Ovary (tissue), 10 donors: ENCODE measurements at places on chromosomes 12 and 14. TPM values are rescaled to one million over a fixed set of nuclear protein-coding genes. Genes with fewer than 3 reads are reported as not detected.
A peak's percentile ranks its signal among the peaks of the same experiment; 100 is the strongest.

Gene COCH
- 2.6 TPM for total RNA-seq

- DNase-seq = no peak
- H3K27ac ChIP-seq = no peak overlapping the region
- H3K4me3 ChIP-seq = no peak overlapping the region
- no peaks in the 10 kb centered on the region for H3K27me3 ChIP-seq
- no peaks in the 10 kb centered on the region for H3K4me1 ChIP-seq
Observed at GRCh38 chr14:76613616-76614015, 147.7 kb upstream of the VASH1 start.

DNA sequence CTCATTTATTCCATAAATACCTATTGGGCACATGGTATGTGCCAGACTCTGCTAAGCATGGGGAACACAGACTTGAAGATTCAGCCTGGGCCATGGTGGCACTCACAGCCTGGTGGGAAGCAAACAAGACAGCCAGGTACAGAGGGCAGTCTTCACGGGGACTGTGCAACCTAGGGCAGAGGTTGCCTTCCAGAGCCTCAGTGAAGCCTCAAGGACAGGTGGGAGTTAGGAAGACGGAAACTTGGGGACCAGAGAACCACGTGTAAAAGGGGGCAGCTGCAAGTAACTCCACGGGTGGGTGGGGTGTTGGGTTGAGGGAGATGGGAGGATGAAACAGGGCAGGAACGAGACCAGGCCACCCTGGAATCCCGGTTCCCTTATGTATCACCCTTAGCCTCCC lies 980 bp upstream of the LTBR start:
- DNase-seq = no peak
- no peaks in the 10 kb centered on the region for H3K36me3 ChIP-seq
- H3K27ac ChIP-seq = peak overlapping the region; percentile 91
- H3K4me3 ChIP-seq = no peak overlapping the region

- peak; percentile 26 for DNase-seq
- no peaks in the 10 kb centered on the region for H3K27me3 ChIP-seq
- H3K36me3 ChIP-seq = no peaks in the 10 kb centered on the region
- H3K4me1 ChIP-seq = peaks cover 17% of the 10 kb centered on the region
Observed at GRCh38 chr14:103532216-103533136, 3.5 kb downstream of the TRMT61A start.

DNA sequence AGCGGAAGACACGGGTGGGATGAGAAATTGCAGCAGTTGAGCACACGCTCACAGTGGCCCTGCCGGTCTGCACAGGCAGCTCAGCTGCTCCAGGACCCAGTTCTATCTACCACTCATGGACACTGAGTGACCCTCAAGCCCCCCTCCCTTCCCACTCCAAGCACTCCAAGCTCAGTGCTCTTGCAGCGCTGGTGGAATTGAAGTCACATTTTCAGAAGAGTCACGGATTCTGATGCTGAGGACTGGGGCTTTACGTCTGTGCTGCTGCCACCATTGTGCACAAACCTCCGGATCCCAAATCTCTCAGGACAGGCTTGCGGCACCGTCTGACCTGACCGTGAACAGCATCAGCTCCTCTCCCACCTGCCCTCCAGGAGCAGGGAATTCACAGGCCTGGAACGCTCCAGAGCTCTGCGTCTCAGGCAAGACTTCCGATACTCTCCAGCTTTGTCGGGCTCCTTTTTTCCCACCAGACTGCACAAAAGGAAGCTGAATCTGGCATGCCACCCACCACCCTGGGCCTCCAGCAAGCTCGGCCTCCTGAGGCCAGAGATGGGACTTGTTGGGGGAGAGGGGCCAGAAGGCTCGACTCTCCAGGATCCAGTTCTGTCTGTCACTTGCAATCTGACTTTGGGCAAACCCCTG lies 213.1 kb upstream of the RTL1 start:
- DNase-seq = no peak
- no peaks in the 10 kb centered on the region for H3K36me3 ChIP-seq
- H3K27me3 ChIP-seq = no peaks in the 10 kb centered on the region
- no peak overlapping the region for H3K4me3 ChIP-seq
- no peak overlapping the region for H3K27ac ChIP-seq
- no peaks in the 10 kb centered on the region for H3K4me1 ChIP-seq
